ENCODE measurements at places on chromosomes 6 and 20.
A peak's percentile ranks its signal among the peaks of the same experiment; 100 is the strongest.

GRCh38 chr6:147244832-147245231 is 40.6 kb downstream of the STXBP5 start:
- DNase-seq = no peak

DNA sequence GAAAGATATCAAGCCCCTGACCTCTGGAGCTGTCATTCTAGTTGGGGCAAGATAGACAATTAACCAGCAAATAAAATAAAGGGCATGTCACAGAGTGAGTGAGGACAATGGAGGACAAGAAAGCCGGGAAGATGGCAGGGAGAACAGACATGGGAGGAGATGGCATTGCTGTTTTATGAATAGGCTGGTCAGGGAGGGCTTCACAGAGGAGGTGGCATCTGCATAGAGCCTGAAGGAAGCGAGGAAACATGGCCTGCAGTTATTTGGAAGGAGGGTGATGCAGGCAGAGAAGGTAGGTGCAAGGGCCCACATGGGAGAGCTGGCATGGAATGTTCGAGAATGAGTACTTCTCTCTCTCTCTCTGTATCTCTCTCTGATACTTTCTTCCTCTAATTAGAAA is 63.7 kb downstream of the EFCAB8 start:
- DNase-seq = no peak

DNA sequence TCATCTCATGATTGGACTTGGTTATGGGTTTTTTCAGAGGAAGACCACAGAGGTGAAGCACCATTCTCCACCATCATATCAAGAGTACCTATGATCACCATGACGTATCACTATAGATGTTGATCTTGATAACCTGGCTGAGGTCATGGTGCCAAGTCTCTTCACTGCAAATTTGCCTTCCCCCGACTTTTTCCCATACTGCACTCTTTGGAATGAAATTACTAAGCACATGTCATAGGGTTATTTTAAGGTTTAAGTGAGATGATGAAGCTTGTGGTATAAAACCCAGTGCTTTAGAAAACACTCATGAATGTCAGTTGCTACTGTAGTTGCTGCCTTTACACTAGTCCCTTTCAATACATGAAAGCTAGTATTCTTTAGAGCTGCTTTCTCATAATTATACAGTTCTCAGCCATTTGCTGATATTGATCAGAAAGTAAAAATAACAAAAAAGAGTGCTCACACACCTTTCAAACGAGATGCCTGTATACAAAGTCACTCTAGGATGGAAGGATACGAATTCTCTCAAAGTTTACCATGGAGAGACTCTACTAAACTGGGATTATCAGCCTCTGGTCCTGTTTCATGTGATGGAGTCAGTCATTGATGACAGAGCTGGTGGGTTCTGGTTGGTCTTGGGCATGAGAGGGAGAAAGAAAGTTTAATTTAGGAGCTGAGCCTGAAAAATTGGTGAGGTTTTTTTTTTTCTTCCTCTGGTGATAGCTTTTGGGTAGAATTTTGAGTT is 228.1 kb downstream of the PRL start:
- no peak for DNase-seq

DNA sequence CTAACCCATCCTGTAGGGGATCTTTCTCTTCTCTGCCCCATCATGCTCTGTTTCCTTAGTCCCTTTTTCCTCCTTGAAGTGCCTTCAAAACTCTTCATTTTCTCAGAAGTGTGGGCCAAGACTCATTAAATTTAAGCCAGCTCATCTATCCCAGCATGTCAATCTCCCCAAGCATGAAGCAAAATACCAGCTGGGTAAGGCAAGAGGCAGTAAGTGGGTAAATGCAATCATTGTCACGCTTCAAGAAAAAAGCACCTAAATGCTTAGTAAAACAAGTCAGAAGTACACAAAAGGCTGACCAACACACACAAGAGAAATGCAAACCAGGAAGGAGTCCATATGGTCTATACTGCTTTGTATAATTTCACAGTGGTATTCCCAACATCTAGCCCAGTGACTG is 61.5 kb downstream of the COL12A1 start:
- no peak for DNase-seq

DNA sequence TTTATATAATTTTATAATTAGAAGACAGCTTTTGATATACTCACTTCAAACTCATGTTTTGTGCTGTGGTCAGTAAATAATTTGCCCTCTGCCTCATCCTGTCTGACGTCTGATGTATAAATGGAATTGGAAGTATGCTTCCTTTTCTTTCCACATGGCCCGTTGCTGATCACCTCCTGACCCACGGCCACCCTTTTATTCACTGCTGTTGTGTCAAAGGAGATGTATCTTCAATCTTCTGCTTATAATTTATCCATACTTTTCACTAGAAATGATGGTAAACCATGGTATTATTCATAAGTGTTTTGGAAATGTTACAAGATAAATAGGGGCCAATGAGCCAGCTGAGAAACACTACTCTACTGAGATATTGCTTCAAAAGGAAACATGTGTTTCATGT is 841.8 kb downstream of the PHF3 start:
- DNase-seq = no peak

DNA sequence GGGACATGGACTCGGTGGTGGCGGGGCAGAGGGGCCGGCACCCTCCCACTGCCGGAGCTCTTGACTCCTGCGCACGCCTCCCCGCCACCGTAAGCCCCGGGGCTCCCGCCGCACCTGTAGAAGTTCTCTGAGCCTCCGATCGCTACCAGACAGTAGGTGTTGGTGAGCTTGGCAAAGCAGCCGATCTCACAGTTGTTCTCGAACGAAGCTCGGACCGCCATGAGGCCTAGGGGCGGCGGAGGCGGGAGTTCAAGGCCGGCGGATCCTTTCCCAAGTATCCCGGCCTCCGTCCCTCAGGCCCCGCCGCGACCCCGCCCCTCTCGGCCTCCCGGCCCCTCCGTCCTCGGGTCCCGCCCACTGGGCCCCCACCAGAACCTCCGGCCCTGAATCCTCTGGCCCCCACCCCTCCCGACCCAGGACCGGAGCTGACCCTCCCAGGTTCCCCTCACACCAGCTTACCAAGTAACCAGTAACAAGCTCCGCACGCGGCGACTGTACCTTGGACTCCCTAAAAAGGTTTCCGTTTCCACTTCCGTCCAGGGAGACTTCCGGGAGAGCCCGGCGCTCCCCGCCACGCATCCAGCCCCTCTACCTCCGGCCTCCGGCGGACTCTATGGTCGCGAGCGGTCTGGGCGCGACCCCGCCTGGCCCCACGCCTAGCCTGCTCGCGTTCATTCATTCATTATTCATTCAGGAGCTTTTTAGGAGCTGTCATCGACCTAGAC is at the start of gene EIF6:
TSS of gene EIF6 (minus strand) at position 506 of the 725 bp plus-strand sequence. CDS start at position 221, 285 bp downstream.
- peak; percentile 82 for DNase-seq

- DNase-seq = no peak
Observed at GRCh38 chr6:127951172-127951917, 50.5 kb upstream of the THEMIS start.

DNA sequence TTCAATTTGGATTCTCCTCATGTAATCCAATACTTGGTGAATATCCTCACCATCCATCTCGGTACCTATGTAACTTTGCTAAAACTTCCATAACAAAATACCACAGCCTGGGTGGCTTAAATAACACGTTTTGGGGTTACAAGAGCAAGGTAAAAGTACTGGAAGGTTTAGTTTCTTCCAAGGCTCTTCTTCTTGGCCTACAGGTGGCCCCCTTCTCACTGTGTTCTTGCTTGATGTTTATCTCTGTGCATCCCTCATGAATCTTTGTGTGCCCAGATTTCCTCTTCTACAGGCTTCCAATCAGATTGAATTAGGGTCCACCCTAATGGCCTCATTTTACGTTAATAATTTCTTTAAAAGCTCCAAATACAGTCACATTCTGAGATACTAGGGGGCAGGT is 163.3 kb upstream of the HCRTR2 start:
- DNase-seq = no peak

GRCh38 chr6:168115748-168116437 is 36.9 kb upstream of the FRMD1 start:
- DNase-seq = no peak

GRCh38 chr6:155387481-155387880 is 68.2 kb downstream of the NOX3 start:
- no peak for DNase-seq

DNA sequence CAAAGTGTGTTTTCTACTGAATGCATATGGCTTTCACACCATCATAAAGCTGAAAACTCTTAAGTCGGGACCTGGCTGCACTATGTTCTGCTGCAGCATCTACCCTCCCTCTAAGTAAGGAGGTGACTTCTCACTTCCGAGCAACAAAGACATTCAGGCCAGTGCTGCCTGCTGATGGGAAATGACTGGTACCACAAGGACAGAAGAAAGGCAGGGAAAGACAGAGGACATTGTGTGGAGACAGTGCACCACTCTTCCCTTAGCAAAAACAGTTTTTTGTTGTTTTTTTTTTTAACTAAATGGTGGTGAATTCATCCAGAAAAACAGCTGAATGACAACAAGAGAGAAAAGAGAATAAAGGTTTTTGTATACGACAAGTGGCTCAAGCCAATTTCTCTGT is 81.5 kb downstream of the MAP7 start:
- no peak for DNase-seq
